Spinal cord (tissue), 10 donors: ENCODE measurements at places on chromosomes 3 and 15.
A peak's percentile ranks its signal among the peaks of the same experiment; 100 is the strongest.

DNA sequence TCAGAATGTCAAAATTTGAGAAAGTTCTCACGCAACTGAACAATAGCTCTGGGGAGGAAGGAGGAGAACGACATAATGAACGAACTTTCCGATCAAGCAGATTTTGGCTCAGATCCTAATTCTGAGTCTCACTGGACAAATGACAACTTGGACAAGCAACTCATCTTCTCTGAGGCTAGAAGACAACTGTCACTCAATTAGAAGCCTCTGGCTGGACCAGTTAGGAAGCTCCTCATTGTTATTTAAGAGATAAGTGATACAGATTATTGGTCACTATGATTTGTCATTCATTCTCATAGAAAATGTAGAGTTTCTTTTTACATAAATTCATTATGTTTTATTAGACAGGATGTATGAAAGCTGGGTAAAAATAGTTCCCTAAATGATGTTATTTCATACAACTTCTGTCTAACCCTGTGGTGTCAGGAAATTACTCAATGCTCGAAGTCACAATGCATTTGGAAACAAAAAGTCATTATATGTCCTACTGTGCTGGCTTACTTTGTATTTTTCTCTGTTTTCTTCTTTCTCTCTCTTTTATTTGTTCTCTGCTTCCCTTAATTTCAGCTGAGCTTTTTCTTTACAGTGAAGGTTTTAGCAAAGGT lies 11.0 kb upstream of the C3orf49 start:
- no peak for DNase-seq

GRCh38 chr3:9110802-9111201 lies 138.6 kb downstream of the SRGAP3 start:
- DNase-seq: no peak

GRCh38 chr3:5616873-5617272 lies 429.4 kb downstream of the EDEM1 start:
- DNase-seq: no peak

DNA sequence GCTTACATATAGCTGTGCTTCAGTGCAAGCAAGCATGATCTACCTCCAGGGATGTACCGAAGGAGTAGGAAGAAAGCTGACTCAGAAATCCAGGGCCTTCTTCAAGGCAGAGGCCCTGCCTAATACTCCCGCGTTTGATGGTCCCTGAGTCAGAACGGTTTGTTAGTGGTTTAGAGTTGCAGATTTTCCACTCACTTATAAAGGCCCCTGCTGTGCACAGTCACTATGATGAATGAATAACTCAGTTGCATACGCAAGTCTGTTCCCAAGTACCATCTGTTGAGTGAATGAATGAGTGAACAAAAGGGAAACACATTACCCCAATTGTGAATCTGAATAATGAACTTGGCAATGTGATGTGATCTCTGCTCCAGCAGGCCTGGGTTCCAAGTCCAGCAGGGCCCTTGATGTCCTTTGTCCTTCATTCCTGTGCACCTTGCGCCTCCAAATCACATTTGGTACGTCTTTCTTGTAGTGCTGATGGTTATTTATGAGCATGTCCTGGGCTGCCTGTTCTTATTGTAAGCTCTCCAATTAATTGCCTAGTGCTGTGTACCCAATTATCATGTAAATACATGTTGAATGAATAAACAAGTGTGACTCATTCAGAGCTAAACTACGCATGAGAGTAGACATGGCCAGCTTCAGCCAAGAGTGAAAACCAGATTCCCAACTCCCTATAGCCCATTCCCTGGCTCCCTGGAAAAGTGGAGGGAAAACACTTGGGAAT lies 85.3 kb upstream of the LIMD1 start:
- peak; percentile 95 for DNase-seq

GRCh38 chr3:77825001-77825827 lies 785.3 kb downstream of the ROBO2 start:
- DNase-seq: no peak
